ENCODE measurements at places on chromosomes 2 and 18.

GRCh38 chr2:86297382-86298147, 39.9 kb downstream of the REEP1 start:
- no peak for DNase-seq

GRCh38 chr2:147657086-147658000, 187.5 kb upstream of the ACVR2A start:
- no peak for DNase-seq

DNA sequence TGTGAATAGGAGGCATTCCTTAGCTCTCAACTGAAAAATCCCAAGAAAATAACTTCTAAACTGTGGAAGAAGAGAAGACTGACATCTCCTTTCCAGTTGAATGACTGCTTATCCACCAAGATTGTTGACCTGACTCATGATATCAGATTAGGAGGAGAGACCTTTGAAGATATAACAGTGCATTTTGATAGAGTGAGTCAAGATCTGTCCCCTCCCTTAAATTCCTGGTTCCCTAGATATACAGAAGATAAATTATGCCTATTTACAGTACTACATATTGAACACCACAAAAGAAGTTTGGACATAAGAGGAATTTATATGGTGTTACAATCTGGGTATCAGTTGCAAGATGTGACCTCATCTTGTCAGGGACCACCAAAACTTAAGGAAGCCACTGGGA, 285.3 kb upstream of the ZSWIM2 start:
- DNase-seq: no peak

DNA sequence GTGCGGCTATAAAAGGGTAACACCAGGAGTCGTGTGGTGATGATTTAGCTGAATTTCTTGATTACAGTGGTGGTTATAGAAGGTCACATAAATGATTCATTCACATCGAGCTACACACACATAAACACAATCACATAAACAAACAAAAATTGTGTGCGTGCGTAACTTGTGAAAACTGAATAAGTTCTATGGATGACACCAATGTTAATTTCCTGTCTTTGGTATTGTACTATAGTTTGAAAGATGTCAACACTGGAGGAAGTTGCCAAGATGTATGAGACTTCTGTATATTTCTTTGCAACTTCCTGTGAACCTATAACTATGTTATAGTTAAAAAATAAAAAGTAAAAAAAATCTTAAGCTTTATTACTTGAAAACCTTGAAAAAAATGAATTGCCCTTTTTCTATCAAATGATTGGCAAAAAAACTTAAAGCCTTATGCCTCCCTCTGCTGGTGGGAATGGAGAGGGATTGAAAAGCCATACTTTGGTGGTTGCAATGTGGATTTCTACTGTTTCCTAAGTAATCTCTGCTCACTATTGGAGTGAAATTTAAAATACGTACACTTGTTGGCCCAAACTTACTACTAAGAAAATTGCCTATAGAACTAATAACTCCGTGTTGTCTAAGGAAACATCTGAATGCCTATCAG, 227.7 kb downstream of the RPIA start:
- DNase-seq: no peak

GRCh38 chr2:206390181-206390580, 53.2 kb upstream of the ADAM23 start:
- DNase-seq: no peak

DNA sequence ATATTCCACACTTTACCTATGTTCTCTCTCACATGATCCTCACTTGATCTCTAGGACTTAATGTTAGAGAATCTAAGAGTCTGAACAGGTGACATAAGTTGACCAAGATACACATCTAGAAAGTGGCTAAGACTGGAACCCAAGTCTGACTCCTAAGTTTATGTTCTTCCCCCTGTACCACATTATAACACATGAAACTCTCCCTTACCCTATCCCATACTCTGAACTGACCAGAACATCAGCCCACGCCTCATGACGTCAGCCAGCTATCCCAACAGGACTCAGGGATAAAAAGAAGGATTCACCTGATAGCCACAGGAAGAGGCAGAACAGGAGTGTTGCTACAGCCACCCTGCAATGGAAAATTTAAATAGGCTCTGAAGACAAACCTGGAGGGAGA, 392.2 kb downstream of the ZEB2 start:
- DNase-seq: no peak

GRCh38 chr2:28898048-28898447, 3.6 kb downstream of the WDR43 start:
- no peak for DNase-seq

DNA sequence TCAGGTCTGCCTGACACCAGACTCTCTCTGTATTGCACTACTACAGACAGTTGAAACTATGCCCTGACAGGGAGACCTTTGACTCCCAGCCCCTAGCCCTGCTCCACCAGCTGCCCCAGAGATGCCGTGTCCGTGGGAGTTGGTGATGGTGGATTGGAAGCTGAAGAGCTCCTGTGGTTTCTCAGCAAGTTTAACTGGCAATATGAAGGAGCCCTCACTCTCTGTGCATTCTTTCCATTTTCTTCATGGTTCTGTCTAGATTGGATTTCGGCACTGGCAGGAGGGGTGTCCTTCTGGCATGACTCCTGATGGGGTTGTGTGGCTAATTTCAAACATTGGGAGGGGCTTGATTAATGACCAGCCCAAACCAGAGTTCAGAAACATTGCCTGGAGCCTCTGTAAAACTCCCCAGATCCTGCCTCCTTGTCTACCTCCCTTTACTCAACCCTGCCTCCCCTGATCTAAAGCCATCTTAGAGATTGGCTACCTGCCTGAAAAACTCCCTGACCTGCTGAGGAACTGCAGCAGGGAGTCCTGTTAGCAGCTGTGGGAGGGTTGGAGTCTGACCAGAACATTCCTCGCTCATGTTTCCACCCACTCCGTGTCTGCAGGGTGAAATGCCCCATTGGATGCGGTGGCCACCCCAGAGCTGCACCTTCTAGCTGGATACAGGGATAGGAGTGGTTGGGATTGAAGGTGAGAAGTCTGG, 206.9 kb upstream of the SPRED2 start:
- DNase-seq: no peak

DNA sequence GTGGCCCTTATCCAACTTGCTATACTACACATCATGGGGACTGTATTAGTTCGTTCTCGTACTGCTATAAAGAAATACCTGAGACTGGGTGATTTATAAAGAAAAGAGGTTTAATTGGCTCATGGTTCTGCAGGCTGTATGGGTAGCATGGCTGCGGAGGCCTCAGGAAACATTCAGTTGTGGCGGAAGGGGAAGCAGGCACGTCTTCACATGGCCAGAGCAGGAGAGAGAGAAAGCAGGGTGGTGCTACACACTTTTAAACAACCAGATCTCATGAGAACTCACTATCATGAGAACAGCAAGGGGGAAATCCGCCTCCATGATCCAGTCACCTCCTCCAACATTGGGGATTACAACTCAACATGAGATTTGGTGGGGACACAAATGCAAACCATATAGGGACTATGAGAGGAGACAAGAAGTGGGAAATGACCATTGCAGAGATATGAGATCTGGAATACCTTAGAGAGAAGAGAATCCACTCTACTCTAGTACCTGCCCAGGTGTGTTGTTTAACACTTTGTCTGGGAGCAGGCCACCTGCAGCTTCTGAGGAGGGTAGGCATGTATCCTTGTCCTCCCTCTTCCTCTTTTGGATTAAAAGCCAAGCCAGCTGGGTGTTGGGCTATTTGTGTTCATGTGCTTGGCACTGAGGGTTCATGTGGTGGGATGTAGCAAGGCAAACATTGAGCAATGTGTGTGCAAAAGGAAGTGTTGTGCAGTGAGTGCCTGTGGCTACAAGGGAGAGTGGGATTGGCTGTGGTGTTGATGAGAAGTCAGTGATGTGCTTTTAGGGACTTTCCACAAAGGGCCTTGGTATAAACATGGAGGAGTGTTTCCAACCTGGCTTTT, 22.8 kb downstream of the TTLL4 start:
- DNase-seq: no peak

Data from coronary artery (tissue), 2 donors.